ENCODE measurements at places on chromosomes 6 and 20.

GRCh38 chr6:12030993-12031550 is 19.0 kb downstream of the HIVEP1 start:
- DNase-seq: no peak

DNA sequence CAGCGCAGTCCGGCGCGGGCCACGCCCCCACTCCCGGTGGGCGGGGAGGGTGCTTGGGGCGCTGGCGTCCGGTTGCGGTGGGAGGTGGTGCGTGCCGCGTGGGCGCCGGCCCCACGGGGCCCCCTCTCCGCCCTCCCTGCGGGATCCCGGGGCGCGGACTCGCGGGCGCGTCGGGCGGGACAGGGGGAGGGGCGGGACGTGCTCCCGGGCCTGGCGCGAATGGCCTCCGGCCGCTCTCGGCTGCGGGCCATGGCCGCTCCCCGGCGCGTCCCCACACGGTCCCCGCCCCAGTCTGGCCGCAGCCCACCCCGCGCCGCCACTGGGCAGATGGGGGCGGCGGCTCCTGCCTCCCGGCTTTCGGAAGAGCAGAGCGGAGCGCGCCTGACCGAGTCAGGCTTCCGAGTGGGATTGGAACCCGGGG is 771 bp upstream of the PPP1R3G start:
- DNase-seq: no peak

DNA sequence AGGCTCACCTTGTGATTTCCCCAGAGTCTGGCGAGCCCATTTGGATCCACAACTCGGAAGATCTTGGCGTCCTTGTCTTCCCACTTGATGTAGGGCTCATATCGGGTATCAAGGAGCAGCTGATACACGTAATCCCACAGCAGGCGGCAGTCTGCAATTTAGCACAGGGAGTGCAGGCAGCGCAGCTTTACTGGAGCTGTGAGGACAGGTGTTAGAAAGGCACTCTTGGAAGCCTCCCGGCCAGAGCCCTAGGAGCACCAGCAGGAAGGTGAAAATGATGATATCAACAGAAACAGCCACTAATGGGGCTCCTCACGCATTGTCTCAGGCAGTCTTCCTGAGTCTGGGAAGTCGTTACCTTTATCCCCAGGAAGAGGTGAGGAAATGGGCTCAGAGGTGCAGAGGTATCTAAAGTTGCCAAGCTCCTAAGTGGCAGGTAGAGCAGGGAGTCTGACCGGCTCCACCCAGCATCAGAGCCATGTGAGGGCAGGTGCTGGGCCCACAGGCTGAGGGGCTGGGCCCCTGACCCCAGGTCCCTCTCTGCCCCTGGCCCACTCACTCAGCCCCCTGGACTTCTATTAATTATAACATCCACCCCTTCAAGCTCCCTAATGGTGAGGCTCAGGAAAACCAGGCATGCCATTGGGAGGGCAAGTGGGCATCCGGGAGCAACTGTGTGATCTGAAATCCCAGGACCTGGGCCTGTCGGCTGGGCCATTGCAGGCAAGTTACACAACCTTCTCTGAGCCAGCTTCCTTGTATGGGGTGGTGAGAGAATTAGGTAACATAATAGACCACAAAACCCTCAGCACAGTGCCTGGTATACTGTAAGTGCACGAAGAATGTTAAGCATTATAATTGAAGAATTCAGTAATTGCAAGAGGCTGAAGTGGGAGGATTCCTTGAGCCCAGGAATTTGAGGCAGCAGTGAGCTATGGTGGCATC is 18.3 kb downstream of the ETV7 start:
- DNase-seq: no peak

DNA sequence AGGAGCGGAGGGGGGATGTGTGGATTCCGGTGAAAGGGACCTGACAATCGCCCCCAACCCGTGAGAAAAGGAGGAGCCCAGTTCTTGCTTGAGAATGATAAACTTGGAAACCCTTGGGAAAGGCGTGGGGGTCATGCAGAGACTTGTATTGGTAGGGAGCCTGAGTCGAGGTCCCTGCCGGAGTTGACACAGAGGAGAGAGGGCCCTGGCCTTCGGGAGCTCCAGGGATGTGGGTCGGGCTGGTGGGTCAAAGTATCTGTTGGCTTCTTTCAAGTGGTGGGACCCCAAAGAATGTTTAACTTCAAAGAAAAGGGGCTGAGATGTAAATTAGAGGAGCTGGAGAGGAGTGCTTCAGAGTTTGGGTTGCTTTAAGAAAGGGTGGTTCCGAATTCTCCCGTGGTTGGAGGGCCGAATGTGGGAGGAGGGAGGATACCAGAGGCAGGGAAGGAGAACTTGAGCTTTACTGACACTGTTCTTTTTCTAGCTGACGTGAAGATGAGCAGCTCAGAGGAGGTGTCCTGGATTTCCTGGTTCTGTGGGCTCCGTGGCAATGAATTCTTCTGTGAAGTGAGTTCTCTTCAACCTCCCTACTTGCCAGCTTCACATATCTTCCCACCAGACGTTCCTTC is 571 bp downstream of the CSNK2B start:
- no peak for DNase-seq
